ENCODE measurements at places on chromosomes 3 and 15.

DNA sequence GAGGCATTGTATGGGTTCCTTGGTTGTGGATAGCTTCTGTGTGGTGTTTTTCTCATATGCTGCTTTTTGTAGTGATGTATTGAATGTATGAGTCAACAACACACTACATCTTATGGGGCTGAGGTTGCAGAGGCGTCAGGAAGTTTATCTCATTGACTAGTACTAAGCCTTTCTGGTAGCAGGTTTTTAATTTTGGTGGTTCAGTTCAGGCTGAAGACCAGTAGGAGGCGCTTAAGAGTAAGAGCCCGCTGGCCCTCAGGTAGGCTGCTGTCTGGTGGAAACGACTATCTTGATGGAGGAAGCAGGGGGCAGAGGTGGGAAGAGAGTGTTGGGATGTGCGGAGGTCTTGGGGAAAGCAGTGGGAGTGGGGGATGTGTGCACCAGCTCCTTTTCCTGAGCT lies 62.4 kb downstream of the RTP4 start:
- DNase-seq, result no peak

DNA sequence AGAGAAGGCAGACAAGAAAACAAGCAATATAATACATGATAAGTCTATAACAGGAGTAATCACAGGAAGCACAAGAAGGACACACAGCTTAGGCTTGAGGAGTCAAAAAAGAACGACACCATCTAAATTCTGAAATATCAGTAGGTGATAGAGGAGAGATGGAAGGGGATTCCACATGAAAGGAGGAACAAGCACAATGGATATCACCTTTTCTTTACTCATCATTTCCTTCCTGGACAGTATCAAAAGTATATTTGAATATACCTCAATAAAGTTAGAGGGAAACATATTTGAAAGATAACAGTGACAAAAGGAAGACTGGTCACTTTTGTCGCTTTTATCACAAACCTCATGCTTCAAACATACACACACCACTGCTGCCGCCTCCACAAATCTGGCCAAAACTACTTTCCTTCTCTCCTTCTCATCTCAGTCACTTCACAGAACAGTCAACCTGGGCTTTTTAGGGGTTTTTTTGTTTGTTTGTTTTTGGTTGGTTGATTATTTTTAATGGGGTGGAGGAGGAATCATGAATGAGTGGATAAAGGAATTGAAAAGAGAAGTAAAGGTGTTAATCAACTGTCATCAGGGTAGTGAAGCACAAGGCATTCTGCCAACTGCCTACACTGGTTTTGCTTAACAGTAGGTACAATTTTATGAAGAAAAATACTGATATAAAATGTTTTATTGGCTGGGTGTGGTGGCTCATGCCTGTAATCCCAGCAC lies 18.5 kb downstream of the DENND4A start:
- no peak for DNase-seq

DNA sequence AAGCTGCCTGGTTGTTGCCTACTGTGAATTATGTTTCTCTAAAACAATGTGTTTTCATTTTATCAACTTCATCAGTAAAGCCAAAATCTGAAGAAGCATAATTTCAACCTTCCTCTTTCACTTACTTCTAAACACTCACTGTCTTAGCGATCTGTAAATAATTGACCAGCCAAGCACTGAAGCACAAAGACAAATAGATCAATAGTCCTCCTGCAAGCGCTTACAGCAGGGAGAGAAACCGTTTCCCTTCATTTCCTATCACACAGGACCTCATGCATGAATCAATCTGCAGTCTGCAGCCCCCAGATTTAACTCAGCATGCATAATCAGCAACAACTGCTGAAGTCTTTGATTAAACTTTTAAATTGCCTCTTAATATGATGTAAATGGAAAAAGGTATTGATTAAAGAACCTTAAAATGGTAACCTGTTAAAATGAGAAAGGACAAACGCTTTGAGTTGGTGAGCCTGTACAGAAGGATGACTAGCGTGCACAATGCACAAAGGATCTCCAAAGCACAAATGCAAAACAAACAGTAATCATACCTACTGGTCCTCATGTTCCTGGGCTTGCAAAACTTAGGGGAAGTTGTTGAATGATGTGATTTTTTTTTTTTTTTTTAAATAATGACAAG lies 370.2 kb upstream of the ZNF385D start:
- DNase-seq, result no peak

GRCh38 chr15:66937588-66937987 lies 127.8 kb upstream of the SMAD3 start:
- DNase-seq, result no peak

- DNase-seq, result peak; percentile 15
These were observed 634 bp downstream of the MINDY2 start for GRCh38 chr15:58771621-58772250.

DNA sequence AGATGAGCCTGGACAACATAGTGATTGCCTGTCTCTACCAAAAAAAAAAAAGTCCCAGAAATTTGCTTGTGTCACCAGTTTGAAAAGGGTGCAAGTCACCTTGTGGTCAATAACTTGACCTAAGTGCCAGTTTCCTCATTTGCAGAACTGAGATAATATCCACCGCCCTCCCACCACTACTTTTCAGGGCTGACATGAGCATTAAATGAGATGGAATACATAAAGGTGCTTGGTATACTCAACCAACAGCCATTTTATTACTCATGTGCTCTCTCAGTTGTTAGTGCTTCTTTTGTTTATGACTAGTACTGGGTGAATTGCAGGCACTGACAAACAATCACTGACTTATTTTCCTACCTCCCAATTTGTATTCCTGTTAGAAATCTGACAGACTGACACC lies 340.5 kb upstream of the SATB1 start:
- DNase-seq, result no peak

DNA sequence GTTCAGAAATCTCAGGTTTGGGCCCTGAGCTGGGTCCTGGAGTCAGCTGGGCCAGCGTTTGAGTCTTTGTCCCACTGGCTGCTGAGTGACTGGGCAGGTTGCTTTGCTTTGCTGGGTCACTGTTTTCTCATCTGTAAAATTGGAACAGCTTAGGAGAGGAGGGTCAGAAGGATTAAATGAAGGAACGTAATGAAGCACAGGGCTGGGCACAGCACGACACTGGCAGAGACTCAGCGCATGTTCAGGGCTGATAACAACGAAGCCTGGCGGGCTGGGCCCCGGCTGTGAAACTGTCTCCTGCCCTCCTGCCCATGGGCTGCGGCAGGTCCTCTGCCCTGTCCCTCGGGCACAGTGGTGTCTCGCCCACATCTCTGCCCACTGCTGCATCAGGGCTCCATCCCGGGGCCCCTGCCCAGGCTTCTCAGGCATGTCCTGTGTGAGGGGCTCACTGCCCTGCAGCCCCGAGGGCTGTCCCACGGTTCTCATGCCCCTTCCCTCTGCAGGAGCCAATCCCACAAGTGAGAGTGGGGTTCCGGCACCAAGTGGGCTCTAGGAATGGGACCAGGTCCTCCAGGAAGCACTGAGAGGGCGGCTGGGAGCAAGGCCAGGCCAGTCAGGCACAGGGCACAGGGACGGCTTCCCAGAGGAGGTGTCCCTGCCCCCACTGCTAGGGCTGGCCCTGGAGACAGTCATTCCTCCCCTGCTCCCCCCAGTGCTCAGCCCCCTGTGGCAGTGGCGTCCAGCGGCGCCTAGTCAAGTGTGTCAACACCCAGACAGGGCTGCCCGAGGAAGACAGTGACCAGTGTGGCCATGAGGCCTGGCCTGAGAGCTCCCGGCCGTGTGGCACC lies 88.0 kb downstream of the TBC1D2B start:
- no peak for DNase-seq

GRCh38 chr15:40151499-40151898 lies 9.4 kb upstream of the BUB1B start:
- no peak for DNase-seq

GRCh38 chr3:194064380-194065332 lies 71.3 kb upstream of the HES1 start:
- DNase-seq, result no peak

DNA sequence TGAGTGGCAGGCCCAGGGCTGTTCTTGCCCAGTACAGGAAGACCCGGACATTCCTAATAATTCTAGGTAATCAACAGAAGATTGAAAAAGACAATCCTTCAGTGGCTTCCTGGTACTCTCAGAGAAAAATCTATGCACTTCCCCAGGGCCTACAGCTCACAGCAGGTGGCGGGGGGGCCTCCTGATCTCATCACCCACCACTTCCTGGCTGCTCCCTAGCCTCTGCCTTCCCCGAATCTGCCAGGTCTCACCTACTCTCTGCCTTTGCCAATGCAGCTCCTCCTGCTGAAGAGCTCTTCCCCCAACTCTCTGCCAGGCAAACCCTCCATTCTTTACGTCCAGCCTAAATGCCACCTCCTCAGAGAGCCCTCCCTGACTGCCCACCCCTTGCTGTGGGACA lies 37.5 kb downstream of the EHD4 start:
- DNase-seq, result peak; percentile 37

GRCh38 chr3:8767256-8767666 lies 2.2 kb downstream of the OXTR start:
- no peak for DNase-seq

GRCh38 chr15:36161771-36162212 lies 417.6 kb upstream of the CDIN1 start:
- no peak for DNase-seq

Data from activated gamma-delta T cell (primary cell).